ENCODE measurements at places on chromosomes 2 and 18. TPM values are rescaled to one million over a fixed set of nuclear protein-coding genes. Genes with fewer than 3 reads are reported as not detected.

Gene C2orf15
- total RNA-seq: not detected

Gene BBS5
- 21.1 TPM for total RNA-seq

Gene PRKCE
- total RNA-seq: 18.1 TPM

Gene CHRNG
- not detected for total RNA-seq

Gene COL4A3
- 29.6 TPM for total RNA-seq

Gene GBX2
- not detected for total RNA-seq

Gene STARD6
- total RNA-seq: not detected

Gene NEDD4L
- total RNA-seq: 13.9 TPM

Gene IER3IP1
- total RNA-seq: 10.3 TPM

All from thoracic aorta (tissue), 2 donors.